SJCRH30 (cell line): ENCODE measurements at places on chromosomes 7 and 10. TPM values are rescaled to one million over a fixed set of nuclear protein-coding genes. Genes with fewer than 3 reads are reported as not detected.

- DNase-seq = no peak
Observed at GRCh38 chr10:89870936-89871335, 169.5 kb downstream of the KIF20B start.

GRCh38 chr10:93220296-93221170 is 146.8 kb downstream of the CYP26A1 start:
- DNase-seq = no peak

DNA sequence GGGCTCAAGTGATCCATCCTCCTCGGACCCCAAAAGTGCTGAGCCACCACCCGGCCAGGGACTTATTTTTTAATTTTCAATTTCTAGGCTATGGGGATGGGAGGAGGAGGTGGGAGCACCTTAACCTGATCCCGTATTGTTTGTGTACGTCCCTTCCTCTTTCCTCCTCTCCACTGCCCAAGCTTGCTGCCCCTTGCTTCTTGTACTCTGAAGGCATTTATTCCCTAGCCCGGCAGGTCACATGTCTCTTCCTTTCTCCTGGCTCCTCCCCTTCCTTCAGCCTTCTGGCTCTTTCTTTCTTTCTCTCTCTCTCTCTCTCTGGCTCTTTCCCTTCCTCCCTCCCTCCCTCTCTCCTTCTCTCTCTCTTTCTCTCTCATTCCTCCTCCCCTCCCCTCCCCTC is 56.0 kb downstream of the COL26A1 start:
- no peak for DNase-seq

Gene PAPOLB
- not detected in 2 replicates for total RNA-seq

- DNase-seq = no peak
Observed at GRCh38 chr10:86447432-86447831, 74.2 kb downstream of the WAPL start.

Gene HABP2
- total RNA-seq = not detected in 2 replicates

Gene DENND2A
- 9.2 and 10.7 TPM in 2 replicates for total RNA-seq

GRCh38 chr10:89532476-89532875 is 2.9 kb downstream of the SLC16A12 start:
- DNase-seq = no peak

GRCh38 chr7:50274361-50274760 is 30.2 kb upstream of the IKZF1 start:
- DNase-seq = no peak
